ENCODE measurements at places on chromosomes 4 and X. TPM values are rescaled to one million over a fixed set of nuclear protein-coding genes. Genes with fewer than 3 reads are reported as not detected.

- no peaks in the 10 kb centered on the region for H3K27me3 ChIP-seq
- no peaks in the 10 kb centered on the region for H3K36me3 ChIP-seq
- no peaks in the 10 kb centered on the region for H3K4me1 ChIP-seq
Observed at GRCh38 chrX:39690541-39691415, 407.0 kb downstream of the BCOR start.

- H3K4me3 ChIP-seq, result no peak overlapping the region
- no peak overlapping the region for H3K27ac ChIP-seq
- no peaks in the 10 kb centered on the region for H3K4me1 ChIP-seq
- H3K36me3 ChIP-seq, result no peaks in the 10 kb centered on the region
- no peaks in the 10 kb centered on the region for H3K27me3 ChIP-seq
Observed at GRCh38 chr4:162485486-162485885, 321.7 kb upstream of the FSTL5 start.

DNA sequence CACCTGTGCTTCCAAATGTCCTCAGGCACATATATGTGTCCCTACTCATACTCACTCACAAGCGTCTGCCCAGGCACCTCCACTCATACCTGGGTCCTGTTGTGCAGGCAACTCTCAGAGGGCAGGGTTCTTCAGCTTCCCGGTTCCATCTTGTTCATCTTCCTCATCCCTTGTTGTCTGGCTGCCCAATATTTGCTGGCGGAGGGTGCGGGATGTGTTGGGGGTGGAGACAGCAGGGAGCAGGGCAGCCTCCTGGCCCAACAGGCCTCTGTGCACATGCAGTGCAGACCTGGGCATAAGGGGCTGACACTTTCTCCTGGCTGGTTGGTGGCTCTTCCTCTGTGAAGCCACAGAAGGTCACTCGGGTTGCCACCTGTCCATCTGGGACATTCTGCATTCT, 32.1 kb downstream of the NBDY start:
- H3K4me3 ChIP-seq, result no peak overlapping the region
- H3K27ac ChIP-seq, result no peak overlapping the region
- no peaks in the 10 kb centered on the region for H3K36me3 ChIP-seq
- peaks cover 12% of the 10 kb centered on the region for H3K4me1 ChIP-seq

The SYN1 gene
- total RNA-seq, result not detected

- no peak overlapping the region for H3K27ac ChIP-seq
- H3K4me1 ChIP-seq, result no peaks in the 10 kb centered on the region
- no peaks in the 10 kb centered on the region for H3K36me3 ChIP-seq
- no peak overlapping the region for H3K4me3 ChIP-seq
Observed at GRCh38 chr4:183370786-183371185, 48.6 kb upstream of the CLDN24 start.

Measured in Peyer's patch (tissue), 4 donors.